Stimulated activated CD4-positive, alpha-beta T cell treated with anti-CD3 and anti-CD28 coated beads, TNF-alpha, amount 100 ng/mL, for 48 hours (primary cell): ENCODE measurements at places on chromosomes 3 and 15.

DNA sequence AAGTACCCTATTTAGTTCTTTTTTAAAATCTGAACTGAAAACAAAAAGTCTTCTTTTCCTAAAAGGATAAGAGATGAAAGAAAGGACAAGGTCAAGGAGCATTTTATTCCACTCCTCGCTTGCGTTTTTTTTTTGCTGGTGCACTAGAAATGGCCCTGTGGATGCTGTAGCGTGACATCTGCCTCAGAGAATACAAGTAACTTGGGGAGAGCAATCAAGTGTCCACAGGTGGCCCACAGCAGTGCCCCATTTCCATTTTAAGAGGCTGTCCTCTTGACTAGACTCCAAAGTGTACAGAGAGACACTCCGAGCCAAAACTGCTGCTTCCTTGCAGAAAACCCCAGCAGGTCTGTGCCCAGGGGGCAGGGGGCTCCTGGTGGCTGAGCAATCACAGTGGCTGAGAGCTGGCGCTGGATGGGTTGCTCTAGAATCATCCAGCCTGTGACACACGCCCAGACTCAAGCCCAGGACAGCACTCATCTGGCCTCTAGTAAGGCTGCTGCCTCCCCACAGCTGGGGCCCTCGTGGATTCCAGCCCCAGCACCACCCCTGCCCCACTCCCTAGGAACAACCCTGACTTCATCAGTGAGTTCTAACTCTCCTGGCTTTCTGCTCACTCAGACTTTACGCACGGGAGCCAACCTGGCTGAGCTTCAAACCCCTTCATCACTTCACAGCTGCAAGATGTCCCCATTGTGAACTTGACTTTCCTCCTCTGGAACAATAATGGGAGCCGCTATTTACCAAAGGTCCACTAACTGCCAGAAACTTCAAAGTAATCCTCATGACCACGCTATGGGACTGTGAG is 71.1 kb upstream of the SPATA12 start:
- no peak for DNase-seq

- no peak for DNase-seq
Measured at GRCh38 chr3:37171144-37171543, 3.2 kb downstream of the LRRFIP2 start.

DNA sequence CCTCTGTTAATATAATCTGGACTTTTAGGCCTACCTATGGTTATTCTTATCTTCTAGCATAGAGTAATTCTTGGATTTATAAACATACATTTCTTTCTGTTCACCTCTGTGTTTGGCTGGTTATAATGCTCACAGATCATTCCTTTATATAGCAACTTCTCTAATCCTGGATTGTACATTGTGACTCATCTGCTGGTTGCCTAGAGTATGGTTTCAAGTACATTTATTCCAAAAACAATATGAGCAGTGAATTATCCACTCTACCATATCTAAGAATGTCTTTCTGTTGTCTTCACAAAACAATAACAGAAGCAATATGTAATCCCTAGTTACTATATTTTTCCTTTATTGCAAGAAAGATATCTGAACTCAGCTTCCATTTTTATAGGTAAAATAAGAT is 35.3 kb downstream of the FSIP1 start:
- no peak for DNase-seq

GRCh38 chr15:60386615-60387014 is 11.2 kb downstream of the ANXA2 start:
- no peak for DNase-seq

DNA sequence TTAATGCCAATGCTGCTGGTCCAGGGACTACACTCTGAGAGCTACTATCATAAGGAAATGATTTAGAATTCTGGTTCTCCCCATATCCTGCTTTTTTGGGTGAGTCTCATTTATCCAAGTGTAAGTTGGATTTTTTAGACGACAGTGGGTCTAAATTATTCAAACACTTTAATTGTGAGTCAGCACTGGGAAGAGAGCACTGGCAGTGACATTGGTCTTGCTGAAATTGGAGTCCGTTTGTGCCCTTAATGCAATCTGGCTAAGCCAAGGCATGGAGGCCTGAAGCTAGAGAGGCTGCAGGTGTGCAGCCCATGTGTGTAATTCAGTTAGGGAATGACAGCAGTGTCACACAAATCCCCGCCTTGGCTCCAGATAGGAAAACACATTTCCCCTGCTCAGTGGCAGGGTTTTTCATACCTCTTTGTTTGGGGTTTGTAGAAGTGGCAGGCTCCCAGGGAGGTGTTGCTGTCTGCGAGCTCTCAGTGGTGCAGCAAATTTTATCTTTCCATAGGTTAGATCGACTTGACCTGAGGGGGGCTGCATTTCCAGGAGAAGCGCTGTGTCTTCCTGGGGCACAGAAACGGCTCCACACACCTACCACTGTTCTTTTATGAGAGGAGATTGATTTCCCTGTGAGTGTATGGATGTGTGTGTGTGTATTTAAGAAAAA is 197.7 kb downstream of the CD47 start:
- DNase-seq = no peak

DNA sequence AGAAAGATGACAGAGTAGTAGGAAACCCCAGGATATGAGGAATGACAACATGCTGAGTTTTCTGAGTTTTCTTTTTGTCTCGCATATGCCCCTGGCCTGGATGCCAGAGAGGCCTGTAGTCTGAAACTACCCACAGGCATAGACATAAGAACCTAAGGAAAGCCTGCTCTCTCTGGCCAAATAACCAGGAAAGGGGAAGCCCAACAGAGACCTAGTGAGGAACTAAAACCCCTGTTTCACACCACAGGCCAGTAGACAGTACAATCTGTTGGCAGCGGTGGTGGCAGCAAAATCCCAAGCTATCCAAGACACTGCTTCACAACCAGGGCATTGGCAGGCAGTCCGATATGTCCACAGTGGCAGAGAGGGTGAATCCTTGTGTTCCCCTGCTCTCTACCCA is 55.0 kb upstream of the DCP1A start:
- no peak for DNase-seq

DNA sequence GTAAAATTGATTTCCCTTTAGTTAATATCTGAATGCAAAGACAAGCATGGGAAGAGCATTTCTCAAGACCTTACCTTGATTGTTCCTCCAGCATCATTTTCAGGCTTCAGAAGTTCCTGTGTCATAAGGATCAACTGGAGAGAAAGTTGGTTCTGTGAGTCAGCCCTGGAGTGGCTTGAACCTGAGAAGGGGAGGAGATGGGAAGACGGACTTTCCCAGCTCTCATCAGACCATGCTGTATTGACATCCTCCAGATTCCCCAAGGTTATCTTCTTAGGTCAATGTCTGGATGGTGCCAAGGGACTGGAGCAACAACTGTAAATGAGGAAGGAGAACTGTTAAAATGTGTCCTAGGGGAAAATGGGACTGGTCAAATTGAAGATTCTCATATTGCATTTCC is 21.0 kb downstream of the RPSA start:
- DNase-seq = no peak

- no peak for DNase-seq
Measured at GRCh38 chr3:155555479-155556060, 189.3 kb downstream of the PLCH1 start.

DNA sequence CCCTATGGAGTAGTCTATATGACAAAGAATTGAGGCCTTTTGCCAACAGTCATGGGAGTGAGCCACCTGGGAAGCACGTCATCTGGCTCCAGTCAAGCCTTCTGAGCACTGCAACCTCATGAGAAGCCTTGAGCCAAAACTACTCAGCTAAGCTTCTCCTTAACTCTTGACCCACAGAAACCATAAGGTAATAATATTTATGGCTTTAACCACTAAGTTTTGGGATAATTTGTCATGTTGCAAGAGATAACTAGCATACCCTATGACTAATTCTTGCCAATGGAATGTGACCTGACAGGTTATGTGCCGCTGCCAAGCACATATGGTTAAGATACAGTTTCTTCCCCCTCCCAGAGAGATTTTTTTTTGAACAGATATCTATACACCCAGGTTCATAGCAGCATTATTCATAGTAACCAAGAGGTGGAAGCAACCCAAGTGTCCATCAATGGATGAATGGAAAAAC is 11.8 kb upstream of the SLC6A11 start:
- no peak for DNase-seq

GRCh38 chr3:160092760-160093159 is 104.1 kb downstream of the IL12A start:
- no peak for DNase-seq

DNA sequence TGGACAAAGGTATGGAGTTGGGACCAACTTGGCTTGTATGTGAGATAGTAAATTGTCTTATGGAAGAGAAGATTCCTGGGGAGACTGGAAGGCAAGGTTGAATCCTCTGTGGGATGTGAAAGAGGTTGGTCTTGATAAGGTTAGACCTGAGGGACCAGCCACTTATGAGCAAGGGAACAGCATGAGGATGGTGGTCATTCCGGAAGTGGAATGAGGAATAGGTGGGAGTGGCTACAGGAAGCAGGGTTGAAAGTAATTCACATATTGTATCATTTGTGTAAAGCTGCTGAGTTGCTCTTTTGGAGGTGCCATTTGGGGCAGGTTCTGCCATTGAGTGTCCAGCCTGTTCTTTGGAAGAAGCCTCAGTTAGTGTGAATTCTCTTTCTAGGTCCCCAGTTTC is 13.2 kb downstream of the USP13 start:
- no peak for DNase-seq

DNA sequence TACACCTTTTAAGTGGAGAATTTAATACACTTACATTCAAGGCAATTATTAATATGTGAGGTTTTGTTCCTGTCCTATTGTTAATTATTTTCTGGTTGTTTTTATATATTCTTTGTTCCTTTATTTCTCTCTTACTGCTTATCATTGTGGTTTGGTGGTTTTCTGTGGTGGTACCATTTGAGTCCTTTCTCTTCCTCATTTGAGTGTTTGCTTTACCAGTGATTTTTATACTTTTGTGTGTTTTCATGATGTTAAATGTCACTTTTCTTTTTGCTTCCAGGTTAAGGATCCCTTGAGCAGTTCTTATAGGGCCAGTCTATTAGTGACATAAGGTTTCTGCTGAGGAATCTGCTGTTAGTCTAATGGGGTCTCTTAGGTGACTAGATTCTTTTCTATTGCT is 116.5 kb downstream of the LRRK1 start:
- no peak for DNase-seq

- no peak for DNase-seq
Measured at GRCh38 chr3:68186733-68187132, 532.3 kb upstream of the SUCLG2 start.

DNA sequence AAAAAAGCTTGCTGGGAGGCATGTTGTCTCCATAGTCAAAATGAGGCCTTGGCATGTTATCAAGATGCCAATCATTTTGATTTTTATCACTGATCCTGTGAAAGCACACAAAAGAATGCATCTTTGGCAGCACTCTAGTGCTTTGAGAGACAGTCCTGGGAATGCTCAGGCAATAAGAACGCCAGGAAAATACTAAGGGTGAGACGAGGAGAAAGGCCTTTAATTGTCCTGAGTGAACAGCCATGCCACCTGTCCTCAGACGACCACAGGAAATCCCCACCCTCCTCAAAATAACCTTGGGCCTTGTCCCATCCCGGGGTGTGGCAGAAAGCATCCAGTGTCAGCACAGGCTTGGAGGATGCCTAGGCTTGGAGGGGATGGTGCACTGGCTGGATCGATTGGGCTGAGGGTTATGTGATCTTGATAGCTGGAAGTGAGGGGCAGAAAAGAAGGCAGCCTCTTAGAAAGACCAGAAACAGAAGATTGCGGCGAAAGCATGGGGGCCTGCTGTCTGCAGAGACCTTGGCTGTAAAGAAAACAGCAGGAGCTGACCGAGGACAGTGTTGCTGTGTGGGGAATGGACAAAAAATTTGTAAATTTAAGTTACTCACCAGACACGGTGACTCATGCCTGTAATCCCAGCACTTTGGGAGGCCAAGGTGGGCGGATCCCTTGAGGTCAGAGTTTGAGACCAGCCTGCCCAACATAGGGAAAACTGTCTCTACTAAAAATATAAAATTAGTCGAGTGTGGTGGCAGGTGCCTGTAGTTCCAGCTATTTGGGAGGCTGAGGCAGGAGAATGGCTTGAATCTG is 7.3 kb downstream of the TMEM158 start:
- no peak for DNase-seq

DNA sequence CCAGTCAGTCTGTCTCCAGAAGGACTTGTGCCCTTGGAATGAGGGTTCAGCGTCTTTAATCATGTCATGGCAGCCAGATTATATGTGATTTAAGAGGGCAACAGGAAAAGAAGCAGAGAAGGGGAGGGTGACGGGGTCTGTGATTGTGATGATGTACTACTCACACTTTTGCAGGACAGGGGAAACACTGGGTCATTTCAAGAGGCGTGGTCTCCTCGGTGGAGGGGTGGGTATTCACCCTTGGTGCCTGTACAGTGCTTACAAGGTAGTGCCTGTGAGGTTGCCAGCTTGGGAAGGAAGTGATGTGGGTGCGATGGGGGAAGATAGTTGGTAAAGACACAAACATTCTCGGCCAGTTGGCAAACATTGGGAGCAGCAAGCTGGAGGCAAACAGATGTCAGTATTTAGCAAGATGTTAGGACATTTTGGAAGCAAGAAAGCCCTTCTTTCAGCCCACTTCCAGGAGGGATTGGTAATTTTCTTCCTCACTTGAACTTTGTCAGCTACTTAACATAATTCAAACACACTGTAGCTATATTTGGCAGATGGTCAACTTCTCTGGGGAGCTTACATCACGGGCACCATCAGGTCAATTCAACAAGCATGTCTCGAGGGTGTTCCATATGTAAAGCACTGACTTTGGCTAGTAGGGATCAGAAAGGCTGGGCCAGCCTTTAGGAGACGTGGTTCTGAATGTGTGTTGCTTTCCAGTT is 71.4 kb upstream of the ROPN1 start:
- DNase-seq = no peak

GRCh38 chr3:181712226-181712552 is 464 bp downstream of the SOX2 start:
- no peak for DNase-seq

- no peak for DNase-seq
Measured at GRCh38 chr3:34995796-34996430, 643.4 kb upstream of the ARPP21 start.

DNA sequence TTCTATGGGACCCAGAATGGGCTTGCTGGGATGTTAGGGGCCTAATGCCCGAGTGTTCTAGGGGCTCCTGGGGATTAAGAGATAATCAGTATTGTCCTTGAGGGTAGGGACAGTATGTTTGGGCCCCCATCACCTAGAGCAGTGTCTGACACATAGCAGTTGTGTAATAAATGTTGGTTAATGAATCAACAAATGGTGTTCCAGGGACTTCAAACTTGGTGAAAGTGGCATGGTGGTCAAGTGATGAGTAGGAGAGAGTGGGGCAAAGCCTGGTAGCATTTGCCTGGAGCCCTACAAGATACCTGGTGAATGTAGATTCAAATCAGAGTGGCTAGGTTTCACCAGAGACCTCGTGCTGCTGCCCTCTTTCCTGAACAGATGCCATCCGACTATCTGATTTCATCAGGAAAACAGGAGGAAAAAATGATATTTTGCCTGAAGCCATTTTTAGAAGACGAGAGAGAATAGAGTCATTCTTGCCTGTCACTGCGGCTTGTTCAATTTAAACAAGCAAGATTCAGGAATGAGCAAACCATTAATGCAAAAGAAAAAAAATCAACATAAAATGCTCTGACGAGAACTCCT is 117.3 kb downstream of the RPL22L1 start:
- no peak for DNase-seq

DNA sequence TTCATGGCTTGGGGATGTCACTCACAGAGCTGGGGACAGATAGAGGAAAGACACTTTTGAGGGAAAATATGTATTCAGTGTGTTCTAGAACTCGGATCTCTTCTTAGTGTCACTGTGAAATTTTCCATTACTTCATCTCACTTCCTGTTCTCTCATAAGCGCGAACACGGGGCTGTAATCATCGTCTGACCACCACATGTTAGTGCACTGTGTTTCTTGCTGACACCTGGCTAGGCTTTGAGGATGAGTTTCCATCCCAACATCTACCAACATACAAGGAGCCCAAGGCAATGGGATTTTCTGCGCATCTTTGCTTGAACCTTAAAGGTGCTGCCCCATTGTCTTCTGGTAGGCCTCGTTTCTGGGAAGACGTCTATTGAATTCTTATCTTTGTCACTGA is 84.0 kb downstream of the LIPC start:
- DNase-seq = no peak
